ENCODE measurements at places on chromosomes 1 and 21.
A peak's percentile ranks its signal among the peaks of the same experiment; 100 is the strongest.

GRCh38 chr1:154062309-154062708 is 71.7 kb downstream of the RPS27 start:
- no peak for DNase-seq

GRCh38 chr1:243917177-243917862 is 67.3 kb upstream of the AKT3 start:
- no peak for DNase-seq

GRCh38 chr1:26838474-26839338 is 12.2 kb downstream of the ZDHHC18 start:
- DNase-seq, result peak; percentile 53

DNA sequence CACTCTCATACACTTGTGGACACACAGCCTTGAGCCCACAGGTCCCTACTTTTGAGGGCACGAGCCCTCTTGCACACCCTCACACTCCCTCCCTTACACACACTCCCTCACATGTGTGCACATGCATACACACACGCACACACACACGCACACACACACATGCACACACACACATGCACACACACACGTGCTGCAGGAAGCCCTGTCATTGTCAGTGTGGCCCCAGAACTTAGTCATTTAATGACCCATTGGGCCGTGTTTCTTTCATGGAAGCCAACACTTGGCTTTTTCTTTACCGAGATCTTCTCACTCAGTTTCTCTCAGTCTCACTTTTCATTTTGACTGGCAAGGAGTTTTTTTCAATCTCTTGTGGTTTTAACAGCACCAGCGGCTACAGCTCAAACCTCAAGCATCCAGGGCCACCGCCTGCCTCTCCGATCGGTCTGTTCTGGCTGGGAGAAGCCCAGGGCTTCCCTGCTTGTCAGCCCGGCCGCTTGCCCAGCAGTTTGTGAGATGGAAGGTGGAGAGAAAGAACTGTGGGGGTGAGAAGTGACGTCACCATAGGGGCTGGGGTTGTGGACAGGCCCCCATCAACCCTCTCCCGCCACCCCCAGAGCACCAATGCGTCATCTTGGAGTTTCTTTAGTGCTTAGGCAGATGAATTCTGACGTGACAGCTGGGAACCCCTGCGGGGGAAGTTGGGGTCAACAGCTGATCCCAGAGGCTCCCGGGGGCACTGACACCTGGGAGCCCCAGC is 15.8 kb upstream of the TNFRSF8 start:
- DNase-seq, result peak; percentile 59

- DNase-seq, result no peak
Measured at GRCh38 chr1:222769971-222770620, 33.1 kb downstream of the FAM177B start.

DNA sequence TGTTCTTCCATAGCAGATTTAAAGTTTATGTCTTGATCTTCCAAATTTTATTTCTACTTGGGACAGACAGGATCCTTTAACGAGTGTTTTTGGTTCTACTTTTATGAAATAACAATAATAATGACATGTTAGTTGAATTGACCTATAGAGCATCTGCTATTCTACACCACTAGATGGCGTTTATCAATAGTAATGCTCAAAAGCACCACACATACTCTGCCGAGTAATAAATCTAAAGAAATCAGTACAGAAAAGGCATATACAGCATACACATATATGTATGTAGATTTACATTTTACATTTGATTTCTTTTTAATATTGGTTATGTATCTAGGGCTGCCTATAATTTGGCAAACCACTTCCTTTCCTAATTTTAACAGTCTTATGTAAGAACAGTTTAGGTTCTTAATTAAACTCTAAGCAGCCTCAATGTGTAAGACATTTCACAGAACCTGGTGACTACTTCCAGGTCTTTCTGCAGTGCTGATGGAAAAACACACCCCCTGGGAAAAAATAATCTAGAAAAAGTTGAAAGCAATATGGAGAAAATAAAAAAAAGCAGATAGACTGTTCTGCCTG is 5.9 kb upstream of the SIPA1L2 start:
- DNase-seq, result no peak

DNA sequence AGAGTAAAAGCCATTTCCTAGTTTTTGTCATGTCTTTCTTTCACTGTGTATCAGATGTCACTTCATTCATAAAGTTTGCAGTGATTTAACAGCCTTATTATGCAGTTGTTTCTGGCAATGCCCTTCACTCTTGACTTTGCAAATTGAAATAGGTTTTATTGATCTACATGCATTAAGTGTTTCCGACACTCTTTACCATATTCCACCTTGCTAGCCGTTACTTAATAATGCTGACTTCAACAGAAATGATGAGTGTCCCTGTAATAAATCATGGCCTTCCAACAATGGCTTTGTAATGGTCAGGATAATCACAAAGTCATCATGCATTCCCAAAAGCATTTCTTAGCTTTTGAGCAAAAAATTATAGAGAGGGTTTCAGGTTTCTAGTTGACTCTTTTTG is 236.8 kb upstream of the FMN2 start:
- no peak for DNase-seq

DNA sequence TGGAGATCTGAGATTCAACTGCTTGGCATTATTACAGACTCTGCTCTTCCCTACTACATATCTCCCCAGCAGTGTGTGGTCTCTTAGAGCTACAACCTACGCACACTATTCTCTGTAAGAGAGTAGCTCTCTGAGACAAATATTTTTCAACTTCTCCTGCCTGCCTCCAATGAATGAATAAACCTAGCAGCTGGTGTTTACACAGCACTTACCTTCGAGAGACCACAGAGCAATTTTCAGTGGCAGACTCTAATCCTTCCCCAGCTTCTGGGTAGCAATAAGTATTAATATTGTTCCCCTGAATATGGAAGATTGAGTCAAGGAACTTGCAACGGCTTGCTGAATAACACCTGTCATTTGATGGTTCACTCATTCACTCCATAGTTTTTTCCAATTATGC is 350.9 kb upstream of the SPAG17 start:
- no peak for DNase-seq

- no peak for DNase-seq
Measured at GRCh38 chr1:119340861-119341261, 27.7 kb upstream of the HAO2 start.

DNA sequence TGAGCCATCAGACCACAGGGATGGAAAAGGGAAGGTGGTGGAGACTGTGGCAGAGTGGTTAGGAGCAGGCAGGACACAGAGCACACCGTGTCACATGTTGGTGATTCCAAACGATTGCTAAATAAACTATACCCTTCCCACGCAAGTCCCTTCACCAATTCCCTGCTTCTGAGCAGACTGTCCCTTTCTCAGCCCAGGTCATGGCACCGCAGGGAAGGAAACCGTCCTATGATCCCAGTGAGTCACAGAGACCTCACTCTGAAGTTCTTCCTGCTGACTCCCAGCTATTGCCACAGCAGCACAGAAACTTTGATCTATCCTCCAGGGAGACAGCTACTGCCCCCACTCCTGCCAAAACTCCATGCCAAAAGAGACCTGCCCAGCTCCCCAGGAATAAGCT is 19.2 kb downstream of the RIMS3 start:
- DNase-seq, result no peak

GRCh38 chr1:54464477-54465146 is 58.4 kb upstream of the SSBP3 start:
- no peak for DNase-seq

- DNase-seq, result no peak
Measured at GRCh38 chr1:55700359-55701130, 485.4 kb upstream of the USP24 start.

- DNase-seq, result no peak
Measured at GRCh38 chr1:203402629-203403337, 51.9 kb upstream of the FMOD start.

DNA sequence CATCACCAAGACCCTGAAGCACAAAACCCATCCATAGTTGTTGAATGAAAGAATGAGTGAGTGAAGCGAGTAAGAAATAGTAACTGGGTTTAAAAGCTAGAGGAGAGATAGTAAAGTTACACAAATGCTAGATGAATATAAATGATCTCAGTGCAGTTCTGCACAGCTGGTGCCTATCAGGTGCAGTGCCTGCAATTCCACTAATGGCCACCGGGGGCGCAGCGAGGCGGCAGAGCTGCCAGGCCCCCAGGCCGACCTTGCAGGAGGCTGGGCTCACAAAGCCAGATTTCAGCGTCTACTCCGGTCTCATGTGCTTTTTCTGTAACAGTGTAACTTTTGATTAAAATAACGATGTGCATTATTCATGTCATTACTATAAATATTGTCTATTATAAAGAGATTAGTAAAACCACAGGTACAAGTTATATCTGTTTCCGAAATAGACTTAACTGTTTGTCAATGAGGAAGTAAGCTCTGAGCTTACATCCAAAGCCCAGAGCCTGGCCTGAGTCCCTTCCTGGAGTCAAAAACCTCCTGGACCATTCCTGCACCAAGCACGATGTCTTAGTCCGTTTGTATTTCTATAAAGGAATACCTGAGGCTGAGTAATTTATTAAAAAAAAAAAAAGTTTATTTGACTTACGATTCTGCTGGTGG is 477.6 kb downstream of the NPHP4 start:
- peak; percentile 55 for DNase-seq

- DNase-seq, result no peak
Measured at GRCh38 chr1:59124166-59124565, 172.7 kb upstream of the FGGY start.

DNA sequence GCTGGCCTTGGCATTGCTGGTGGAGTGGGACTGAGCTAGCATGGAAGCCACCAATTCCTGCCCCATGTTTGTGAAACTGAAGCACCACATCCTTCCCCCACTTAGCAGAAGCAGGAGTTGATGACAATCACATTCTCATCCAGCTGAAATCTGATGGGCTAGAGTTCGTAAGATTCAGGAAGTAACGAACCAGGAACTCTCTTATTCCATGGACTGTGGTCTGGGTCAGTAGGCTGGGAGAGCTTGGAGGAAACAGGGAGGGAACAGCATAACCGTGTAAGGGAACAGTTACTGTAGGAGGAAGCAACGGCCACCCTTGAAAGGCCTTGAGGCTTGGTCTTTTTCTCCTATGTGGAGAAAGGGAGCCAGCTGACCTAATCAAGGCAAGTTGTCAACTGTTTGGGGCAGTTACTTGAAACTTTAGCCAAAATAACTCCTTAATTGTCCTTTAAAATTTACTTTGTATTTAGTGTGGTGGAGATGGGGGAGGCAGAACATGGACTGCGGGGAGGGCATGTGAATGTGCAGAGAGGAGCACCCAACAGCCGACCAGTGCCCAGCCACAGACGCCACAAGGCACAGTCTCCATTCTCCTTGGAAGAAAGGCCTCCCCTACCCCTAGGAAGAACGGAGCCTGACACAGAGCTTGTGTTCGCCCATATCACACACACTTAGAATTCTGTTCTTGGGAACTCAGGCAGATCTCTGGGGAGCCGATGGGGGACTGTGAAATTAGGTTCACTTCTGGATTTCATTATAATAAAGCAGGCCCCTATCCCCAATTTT is 2.0 kb upstream of the COQ8A start:
- no peak for DNase-seq

DNA sequence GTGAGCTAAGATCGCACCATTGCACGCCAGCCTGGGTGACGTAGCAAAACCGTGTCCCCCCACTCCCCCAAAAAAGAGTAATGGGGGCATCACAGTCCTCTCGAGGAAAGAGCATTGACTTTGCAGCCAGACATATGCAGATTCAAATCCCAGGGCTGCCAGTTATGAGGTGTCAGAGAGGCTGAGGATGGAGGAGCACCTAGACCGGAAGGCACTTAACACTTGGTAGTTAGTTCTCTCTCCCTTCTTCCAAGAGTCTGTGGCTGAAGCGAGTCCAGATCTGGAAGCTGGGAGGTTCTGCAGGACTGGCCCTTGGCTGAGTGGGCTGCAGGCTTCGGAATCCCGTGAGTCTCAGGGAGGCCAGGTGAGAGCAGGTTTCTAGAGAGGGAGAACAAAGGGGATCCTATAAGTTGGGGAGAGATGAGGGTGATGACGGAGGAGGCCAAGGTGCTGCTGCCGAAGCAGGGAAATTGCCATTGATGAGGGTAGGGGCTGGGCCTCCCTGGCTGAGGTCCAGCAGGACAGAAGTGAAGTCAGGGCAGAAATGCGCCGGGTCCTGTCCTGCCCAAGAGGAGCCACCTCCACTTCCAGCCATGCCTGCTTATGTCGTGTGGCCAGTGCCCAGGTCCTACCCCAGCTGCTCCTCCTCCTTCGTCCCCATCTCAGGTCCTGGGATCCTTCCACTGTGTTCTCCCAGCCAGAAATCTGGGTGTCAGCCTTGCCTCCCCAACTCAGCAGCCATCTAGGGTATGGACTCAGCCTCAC is 13.3 kb upstream of the SPOCD1 start:
- DNase-seq, result no peak

DNA sequence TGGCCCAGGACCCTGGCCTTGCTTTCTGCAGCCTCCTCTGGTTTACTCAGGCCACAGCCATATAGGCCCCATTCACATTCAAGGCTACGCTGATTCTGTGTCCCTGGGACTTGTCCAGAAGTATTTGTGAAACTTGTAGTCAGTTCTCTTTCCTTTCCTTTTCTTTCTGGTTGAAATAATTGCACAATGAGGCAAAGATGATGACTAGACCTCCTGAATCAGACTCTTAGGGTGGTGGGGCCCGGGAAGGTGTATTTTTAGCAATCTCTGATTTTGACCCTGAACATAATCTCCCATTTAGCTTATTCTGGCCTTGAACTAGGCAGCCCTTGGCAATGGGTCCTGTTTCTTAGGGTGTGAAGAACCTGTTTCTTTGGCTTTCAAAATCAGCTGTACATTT is 39.9 kb downstream of the STUM start:
- DNase-seq, result no peak

- no peak for DNase-seq
Measured at GRCh38 chr1:183185941-183186490, at the start of gene LAMC2. LAMC2 (plus strand) TSS chr1:183186264; CDS start chr1:183186353, 89 bp downstream.
